Fibroblast of lung (primary cell): ENCODE measurements at places on chromosomes 3 and 15. TPM values are rescaled to one million over a fixed set of nuclear protein-coding genes. Genes with fewer than 3 reads are reported as not detected.

Gene ANKUB1
- not detected in 2 replicates for total RNA-seq

Gene IQCF5
- not detected in 2 replicates for total RNA-seq

Gene FAM227B
- total RNA-seq = 5.4 and 9.7 TPM in 2 replicates

Gene SKOR1
- under 0.01 and 0.17 TPM in 2 replicates for total RNA-seq

Gene QTRT2
- 13.5 and 13.6 TPM in 2 replicates for total RNA-seq

Gene C3orf38
- 26.4 and 27.2 TPM in 2 replicates for total RNA-seq

Gene CYB561D2
- total RNA-seq = 24.1 and 28.6 TPM in 2 replicates

Gene FOXL2
- total RNA-seq = under 0.01 TPM in 2 replicates

Gene KLHL40
- not detected in 2 replicates for total RNA-seq

Gene SERPINI1
- 1.3 and 5.8 TPM in 2 replicates for total RNA-seq

- H3K27ac ChIP-seq = no peak overlapping the region
- DNase-seq = peak; percentile 46
- H3K27me3 ChIP-seq = no peaks in the 10 kb centered on the region
- no peak overlapping the region for H3K4me3 ChIP-seq
These were observed 127.8 kb downstream of the HCN4 start for GRCh38 chr15:73240866-73241499.

GRCh38 chr3:15899388-15899787, 101.6 kb upstream of the ANKRD28 start:
- DNase-seq = peak; percentile 99
- H3K4me3 ChIP-seq = no peak overlapping the region
- H3K4me1 ChIP-seq = no peaks in the 10 kb centered on the region
- H3K27me3 ChIP-seq = no peaks in the 10 kb centered on the region
- H3K27ac ChIP-seq = no peak overlapping the region

DNA sequence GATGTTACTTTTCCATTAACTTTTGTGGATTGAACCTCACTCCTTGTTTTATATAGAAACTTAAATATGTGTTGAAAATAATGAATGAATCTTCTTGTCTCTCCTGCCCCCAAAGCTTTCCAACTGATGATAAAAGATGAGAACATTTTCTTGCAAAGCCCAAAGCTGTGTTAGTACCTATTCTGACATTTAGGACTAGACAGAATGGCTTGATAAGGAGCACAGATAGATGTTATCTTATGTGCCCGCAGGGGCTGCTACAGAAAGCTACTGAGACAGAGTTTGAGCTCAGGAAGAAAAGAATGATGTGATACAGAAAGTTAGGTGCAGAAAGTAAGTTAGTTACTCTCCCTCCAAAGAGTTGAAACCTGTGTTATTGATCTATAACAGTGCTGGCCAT, 109.4 kb upstream of the ATP11B start:
- peaks cover 4% of the 10 kb centered on the region for H3K27me3 ChIP-seq
- no peaks in the 10 kb centered on the region for H3K36me3 ChIP-seq
- H3K4me3 ChIP-seq = no peak overlapping the region

- H3K4me1 ChIP-seq = no peaks in the 10 kb centered on the region
- H3K27me3 ChIP-seq = no peaks in the 10 kb centered on the region
- H3K4me3 ChIP-seq = no peak overlapping the region
- DNase-seq = no peak
These were observed 527.7 kb downstream of the EPHA3 start for GRCh38 chr3:89635137-89635536.

DNA sequence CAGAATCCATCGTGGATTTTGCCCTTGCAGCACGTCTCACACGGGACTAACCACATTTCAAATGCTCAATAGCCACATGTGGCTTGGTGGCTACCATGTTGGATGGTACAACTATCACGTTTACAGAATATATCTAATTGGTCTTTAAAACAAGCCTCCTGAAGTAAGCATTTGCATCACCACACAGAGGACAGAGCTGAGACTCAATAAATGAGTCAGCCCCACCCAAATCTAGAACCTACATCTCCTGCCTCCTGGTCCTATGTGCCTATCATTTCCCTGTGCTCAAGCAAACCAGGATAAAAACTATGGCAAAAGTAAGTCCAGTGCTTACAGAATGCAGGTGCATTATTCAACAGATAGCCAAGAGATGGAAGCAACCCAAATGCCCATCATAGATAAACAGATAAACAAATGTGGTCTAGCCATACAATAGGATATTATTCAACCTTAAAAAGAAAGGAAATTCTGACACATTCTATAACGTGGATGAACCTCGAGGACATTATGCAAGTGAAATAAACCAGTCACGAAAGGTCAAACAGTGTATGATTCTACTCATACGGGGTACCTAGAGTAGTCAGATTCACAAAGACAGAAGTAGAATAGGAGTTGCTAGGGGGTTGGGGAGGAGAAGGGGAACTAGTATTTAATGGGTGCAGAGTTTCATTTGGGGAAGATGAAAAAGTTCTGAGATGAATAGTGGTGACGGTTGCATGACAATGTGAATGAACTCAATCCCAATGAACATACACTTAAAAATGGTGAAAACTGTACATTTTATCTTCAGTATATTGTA, 43.9 kb downstream of the SRGAP3 start:
- DNase-seq = no peak
- no peak overlapping the region for H3K27ac ChIP-seq
- no peaks in the 10 kb centered on the region for H3K4me1 ChIP-seq
- H3K4me3 ChIP-seq = no peak overlapping the region
- H3K27me3 ChIP-seq = no peaks in the 10 kb centered on the region

GRCh38 chr15:78201281-78202190, 32.8 kb downstream of the ACSBG1 start:
- H3K36me3 ChIP-seq = no peaks in the 10 kb centered on the region
- H3K27ac ChIP-seq = no peak overlapping the region
- no peak for DNase-seq
- peaks cover 9% of the 10 kb centered on the region for H3K27me3 ChIP-seq

DNA sequence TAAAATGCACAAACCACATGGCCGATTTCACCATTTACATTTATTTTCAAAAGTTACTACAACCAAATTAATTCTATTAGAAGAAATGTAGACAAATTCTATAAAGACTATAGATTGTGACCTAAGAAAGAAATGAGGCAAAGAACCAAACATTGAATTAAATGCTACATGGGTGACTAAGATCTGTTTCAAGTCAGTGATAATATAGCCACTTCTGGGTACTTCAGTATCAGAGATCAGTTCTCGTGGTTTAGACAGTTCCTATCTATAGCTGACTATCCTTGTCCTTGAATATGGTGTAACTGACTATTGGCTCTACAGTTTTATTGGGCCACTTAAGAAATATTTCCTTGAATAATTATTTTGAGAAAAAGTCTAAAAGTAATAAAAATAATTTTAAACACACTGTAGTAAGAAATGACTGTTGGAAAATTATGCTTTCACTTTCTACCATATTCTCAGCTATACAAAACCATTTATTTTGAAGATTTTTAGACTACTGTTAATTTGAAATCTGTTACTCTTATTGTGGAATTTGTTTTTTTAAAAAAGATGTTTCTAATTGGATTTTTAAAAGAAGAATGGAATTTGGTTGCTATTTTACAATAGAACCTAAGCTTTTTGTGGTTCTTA, 14.1 kb downstream of the KCNMB3 start:
- no peaks in the 10 kb centered on the region for H3K36me3 ChIP-seq
- no peak for DNase-seq
- H3K27me3 ChIP-seq = no peaks in the 10 kb centered on the region
- no peaks in the 10 kb centered on the region for H3K4me1 ChIP-seq

DNA sequence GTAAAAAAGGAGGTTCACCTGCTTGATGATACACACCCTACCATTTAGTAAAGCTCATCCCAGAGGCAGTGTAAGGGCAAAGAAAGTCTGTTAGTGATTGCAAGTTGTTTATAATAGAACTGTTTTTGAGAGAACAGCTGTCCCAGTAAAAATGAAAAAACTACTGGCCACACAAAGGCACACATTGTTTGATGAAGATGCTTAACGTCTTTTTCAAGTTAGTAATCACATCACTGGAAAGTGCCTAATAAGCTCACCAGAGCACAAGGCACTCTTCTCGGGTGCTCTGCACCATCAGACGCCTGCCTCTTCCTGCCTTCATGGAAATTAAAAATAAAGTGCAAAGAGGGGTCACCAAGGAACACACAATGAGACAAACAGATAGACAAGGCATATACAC, 186.9 kb downstream of the PDZRN3 start:
- DNase-seq = peak; percentile 28
- H3K27ac ChIP-seq = no peak overlapping the region
- H3K27me3 ChIP-seq = no peaks in the 10 kb centered on the region
- peaks cover 5% of the 10 kb centered on the region for H3K4me1 ChIP-seq

DNA sequence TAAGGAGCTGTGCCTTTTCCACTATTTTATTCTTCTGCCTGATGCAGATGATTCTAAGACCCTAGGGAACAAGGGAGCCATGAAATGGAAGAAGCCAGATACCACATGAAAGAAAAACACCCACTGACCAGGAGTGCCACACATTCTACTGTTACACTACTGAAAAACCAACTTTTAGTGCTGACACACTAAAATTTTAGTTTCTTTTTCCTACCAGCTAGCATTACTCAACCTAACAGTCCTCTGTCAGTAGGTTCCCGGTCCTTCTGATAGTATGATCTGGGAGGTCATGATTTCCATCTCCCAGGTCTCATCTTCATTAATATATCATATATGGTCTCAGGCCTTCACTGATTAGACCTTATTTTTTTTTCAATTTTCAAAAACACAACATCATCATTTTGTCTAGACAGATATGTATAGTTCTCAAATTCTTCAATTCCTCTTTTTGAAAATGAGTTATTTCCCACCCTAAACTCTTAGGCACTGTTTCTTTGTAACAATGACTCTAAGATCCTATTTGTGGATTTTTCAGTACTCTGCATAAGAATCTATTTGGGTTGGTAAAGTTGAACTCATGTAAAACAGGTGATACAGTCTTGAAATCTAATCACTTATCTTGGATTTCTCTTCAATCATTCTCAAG, 321.8 kb downstream of the CTNNB1 start:
- H3K4me3 ChIP-seq = no peak overlapping the region
- H3K4me1 ChIP-seq = no peaks in the 10 kb centered on the region
- DNase-seq = no peak
- no peaks in the 10 kb centered on the region for H3K27me3 ChIP-seq
- no peak overlapping the region for H3K27ac ChIP-seq
- no peaks in the 10 kb centered on the region for H3K36me3 ChIP-seq

- no peak overlapping the region for H3K4me3 ChIP-seq
- H3K4me1 ChIP-seq = peaks cover 5% of the 10 kb centered on the region
- H3K27ac ChIP-seq = no peak overlapping the region
- no peaks in the 10 kb centered on the region for H3K27me3 ChIP-seq
These were observed 75.6 kb downstream of the UBP1 start for GRCh38 chr3:33364531-33365128.

DNA sequence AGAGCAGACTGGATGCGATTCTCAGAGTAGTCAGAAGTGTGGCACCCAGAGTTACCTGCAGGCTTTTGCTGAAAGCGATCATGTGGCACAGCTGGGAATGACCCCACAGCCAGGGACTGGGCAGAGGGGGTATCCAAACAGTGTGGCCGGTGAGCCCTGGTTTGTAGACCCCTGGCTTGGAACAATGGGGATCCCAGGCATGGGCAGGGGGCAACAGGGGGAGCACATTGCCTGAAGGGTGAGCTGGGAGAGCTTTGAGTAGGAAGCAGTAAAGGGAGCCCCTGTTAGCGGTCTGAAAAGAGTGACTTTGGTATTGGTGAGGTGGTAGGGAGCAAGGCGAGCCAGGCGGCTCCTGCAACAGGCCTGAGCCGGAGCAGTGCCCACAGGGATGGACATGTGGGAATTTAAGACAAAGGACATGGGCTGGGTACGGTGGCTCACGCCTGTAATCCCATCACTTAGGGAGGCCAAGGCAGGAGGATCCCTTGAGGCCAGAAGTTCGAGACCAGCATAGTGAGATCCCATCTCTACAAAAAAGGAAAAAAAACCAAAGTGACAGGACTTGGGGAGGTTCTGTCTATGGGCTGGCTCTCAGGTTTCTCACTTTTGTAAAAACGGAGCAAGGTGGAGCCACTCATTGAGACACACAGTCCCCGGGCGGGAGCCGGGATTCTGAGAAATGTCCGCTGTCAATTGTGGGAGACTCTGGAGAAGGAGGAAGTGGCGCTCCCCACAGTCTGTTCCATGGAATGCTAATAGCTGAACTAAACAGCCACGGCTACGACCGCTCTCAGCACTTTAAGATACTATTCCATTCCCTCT, 223.8 kb upstream of the LYSMD4 start:
- no peak overlapping the region for H3K27ac ChIP-seq
- no peaks in the 10 kb centered on the region for H3K36me3 ChIP-seq
- DNase-seq = no peak
- no peaks in the 10 kb centered on the region for H3K4me1 ChIP-seq
- H3K4me3 ChIP-seq = no peak overlapping the region

- peaks cover 16% of the 10 kb centered on the region for H3K4me1 ChIP-seq
- no peak overlapping the region for H3K27ac ChIP-seq
- no peak overlapping the region for H3K4me3 ChIP-seq
- H3K36me3 ChIP-seq = peaks cover 18% of the 10 kb centered on the region
- peak; percentile 74 for DNase-seq
These were observed 44.0 kb downstream of the PSMD6 start for GRCh38 chr3:63979093-63979885.

- no peak overlapping the region for H3K4me3 ChIP-seq
- DNase-seq = no peak
- H3K27me3 ChIP-seq = no peaks in the 10 kb centered on the region
These were observed 96.5 kb upstream of the DNAJC19 start for GRCh38 chr3:181086011-181086410.

GRCh38 chr3:52240059-52240885, 1.3 kb upstream of the TWF2 start:
- H3K27me3 ChIP-seq = no peaks in the 10 kb centered on the region
- DNase-seq = peak; percentile 94
- peak overlapping the region; percentile 83 for H3K27ac ChIP-seq
- H3K4me3 ChIP-seq = no peak overlapping the region
- no peaks in the 10 kb centered on the region for H3K36me3 ChIP-seq
